Hematopoietic multipotent progenitor cell treated with erythropoietin and hydrocortisone succinate and interleukin-3 and kit ligand, for 4 days (in vitro differentiated cells): ENCODE measurements at places on chromosomes 7 and 10.
A peak's percentile ranks its signal among the peaks of the same experiment; 100 is the strongest.

DNA sequence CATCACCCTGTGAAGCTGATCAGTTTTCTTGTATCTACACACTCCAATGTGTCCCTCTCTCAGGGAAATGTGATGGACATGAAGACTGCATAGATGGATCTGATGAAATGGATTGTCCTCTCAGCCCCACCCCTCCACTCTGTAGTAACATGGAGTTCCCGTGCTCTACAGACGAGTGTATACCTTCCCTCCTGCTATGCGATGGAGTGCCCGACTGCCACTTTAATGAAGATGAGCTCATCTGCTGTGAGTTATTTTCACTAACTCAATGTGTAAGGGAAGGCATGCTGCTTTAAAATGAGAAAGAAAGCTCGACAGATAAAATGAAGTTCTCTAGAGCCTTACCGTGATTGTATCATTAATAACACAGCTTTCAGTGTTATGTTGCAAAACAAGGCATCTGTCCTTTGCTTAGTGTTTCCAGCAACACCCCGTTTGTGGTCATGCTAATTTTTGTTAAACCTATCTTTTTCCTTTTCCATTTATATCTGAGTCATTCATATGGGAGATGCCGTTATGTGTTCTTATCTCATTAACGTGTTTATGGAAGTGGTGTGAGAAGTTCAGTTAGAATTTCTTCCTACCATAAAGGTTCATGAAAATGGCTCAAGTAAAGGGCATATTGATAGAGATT, 220.9 kb upstream of the PLXDC2 start:
- peak; percentile 59 for DNase-seq

GRCh38 chr10:97279121-97279815, 13.2 kb downstream of the ARHGAP19 start:
- DNase-seq: no peak

GRCh38 chr10:112811741-112812551, 138.1 kb upstream of the TCF7L2 start:
- no peak for DNase-seq

DNA sequence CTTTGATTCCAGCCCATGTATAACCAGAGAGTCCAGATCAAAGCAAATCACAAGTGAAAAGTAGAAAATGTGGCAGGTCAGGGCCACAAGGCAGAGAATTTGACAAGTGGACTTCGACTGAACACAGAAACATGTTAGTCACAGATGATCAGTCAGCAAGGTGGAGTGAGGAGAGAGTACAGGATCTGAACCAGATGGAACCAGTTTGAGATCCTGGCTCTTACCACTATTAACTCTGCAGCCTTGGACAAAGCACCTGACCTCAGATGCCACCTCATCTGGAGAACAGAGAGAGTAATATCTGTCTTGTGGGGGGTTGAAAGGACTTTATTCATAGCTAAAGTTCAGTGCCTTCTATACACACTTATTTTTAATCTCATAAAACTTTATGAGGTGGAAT, 4.4 kb downstream of the MRLN start:
- DNase-seq: no peak

- no peak for DNase-seq
Observed at GRCh38 chr10:89236226-89236797, 15.3 kb downstream of the LIPA start.

GRCh38 chr10:62048919-62049623, 147.6 kb downstream of the ARID5B start:
- no peak for DNase-seq

- peak; percentile 60 for DNase-seq
Observed at GRCh38 chr10:93068411-93069244, 5.1 kb upstream of the CYP26A1 start.

DNA sequence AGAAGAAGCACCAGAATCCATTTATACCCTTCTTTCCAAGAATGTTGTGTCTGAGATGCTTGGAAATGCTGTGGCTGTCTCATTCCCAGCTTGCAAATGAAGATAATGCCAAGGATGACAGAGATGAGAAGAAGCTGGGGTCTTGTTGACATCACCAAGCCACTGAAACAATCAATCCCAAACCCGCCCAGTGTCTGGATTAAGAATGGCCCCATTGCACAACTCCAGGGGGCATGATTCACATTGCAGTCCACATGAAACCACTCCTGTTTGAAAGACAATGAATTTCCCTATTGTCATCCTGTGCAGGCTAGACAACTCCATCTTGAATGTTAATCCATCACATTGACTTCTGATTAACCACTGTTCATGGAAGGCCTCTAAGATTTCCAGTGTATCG, 28.6 kb downstream of the SORBS1 start:
- DNase-seq: peak; percentile 38

- no peak for DNase-seq
Observed at GRCh38 chr7:155781433-155781832, 30.8 kb downstream of the SHH start.

- DNase-seq: no peak
Observed at GRCh38 chr10:8435186-8436055, 380.9 kb downstream of the GATA3 start.

DNA sequence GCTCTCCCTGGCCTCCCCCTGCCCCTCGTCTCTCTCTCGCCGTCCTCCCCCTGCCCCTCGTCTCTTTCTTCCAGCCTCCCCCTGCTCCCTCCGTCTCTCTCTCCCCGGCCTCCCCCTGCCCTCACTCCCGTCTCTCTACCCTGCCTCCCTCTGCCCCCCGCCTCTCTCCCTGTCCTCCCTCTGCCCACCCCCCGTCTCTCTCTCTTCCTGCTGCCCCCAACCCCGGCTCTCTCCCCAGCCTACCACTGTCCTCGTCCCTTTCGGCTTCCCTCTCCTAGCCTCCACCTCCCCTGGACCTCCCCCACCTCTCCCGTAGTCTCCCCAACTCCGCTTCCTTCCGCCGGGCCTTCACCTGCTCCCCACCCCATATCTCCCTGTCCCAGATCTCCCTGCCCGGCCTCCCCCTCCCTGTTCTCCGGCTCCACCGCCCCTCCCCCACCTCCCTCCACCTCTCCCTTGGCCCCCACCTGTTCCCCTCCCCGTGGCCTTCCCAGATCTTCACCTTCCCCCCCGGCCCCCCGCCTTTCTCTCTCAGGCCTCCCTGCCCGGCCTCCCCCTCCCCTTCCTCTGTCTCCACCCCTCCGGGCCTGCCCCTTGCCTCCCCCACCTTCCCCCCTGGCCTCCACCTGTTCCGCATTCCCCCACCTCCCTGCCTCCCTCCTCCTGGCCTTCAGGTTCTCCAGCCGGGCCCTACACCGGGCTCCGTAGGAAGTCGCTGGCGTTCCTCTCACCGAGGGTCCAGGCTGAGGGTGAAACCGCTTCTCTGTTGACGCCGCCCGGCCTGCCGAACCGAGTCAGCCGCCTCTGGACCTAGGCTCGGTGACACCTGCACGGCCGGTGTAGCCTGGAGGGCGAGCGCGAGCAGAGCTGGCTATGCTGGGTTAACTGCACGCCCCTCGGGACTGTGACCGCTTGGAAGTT, 1.2 kb downstream of the GET4 start:
- peak; percentile 47 for DNase-seq

DNA sequence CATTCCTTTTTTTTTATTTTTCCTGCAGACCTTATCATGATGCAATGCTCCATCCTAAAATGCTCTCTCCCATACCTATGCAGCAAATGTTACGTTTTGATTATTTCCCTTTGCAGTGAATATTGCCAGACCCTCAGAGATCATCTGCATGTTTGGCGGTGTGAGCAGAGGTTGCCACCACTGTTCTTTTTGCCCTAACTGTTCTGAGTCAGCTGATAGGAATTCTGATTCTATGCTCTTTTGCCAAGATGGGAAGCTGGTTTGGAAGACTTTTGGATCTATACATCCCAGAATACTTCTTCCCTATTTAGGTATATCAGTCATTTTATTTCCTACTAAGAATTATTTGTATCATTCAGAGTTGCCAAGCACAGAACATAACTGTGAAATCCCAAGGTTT, 130.5 kb downstream of the KLF6 start:
- DNase-seq: no peak

- DNase-seq: no peak
Observed at GRCh38 chr10:114681542-114681941, 23.5 kb upstream of the ABLIM1 start.

- no peak for DNase-seq
Observed at GRCh38 chr10:10044922-10045764, 972.5 kb upstream of the CELF2 start.

GRCh38 chr10:22479419-22479818, 134.1 kb downstream of the SPAG6 start:
- peak; percentile 29 for DNase-seq

- no peak for DNase-seq
Observed at GRCh38 chr10:93867525-93867924, 26.3 kb upstream of the SLC35G1 start.

- DNase-seq: peak; percentile 39
Observed at GRCh38 chr7:92813390-92814024, 22.9 kb downstream of the CDK6 start.

GRCh38 chr10:68135922-68136792, 26.9 kb downstream of the MYPN start:
- no peak for DNase-seq

DNA sequence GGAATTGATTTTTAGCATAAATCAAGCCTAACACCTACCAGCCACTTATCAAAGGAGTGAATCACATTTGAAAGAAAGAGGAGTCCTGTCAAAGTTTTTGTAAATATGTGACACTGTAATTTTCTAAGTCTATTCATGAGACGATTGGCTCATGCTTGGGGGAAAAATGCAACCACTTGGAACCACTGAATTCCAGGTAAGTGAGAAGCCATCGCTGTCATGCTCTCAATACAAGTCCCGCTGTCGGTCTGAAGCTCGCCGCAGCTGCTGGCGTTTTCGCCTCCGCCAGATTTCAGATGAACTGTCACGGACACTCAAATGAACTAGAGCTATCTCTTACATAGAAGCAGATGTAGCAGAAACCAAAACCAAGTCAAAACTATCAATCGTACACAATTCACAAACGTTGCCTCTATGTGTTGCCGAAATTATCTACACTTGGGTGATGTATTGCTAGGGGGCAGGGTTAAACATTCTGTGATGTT, 279.8 kb upstream of the FZD8 start:
- no peak for DNase-seq

GRCh38 chr7:101179117-101179516, 976 bp downstream of the NAT16 start:
- DNase-seq: no peak

DNA sequence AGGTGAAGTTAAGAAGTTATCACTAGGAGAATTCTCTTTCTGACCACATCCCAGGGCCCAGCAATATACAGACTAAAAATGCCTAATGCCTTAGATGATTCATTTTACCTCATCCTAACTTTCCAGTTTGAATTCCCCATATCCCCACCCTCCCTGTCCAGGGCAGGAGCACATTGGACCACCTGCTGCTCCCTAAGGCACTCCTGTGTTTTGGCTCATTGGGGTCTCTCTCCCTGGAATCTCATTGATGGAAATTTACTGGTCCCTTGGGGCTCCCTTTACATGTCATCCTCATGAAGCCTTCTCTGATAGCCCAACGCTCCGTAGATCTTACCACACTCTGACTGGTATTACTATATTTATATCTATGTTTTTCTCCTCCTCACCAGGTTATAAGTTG, 2.7 kb downstream of the IL2RA start:
- no peak for DNase-seq

DNA sequence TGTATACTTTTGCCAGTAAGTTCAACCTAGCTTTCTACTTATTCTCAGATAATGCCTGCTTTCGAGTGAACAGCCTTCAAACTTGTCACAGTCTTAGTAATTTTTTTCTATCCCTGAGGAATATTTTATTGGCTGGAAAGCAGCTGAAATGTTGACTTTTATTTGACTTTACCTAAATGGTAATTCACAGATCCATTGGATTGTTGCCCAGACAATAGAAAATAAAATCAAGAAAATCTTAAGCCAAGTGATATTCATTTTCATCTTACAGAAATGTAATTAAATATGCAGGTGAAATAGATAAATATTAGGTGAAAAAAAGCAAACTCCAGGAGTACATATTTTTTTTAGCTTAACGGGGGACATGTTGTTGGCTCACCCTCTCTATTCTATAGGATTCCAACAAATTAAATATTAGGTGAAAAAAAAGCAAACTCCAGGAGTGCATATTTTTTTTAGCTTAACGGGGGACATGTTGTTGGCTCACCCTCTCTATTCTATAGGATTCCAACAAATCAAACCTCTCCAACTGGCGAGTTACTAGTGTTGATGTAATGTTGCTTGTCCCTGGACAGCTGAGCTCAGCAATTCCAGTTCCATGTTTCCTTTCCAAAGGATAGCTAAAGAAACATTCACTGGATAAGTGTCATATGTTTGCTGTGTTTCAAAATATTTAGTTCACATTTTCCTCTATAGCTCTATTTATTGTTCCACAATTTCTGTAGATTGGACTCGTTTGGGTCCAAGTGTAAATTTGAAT, 4.2 kb downstream of the TMEM26 start:
- no peak for DNase-seq

GRCh38 chr10:77036993-77037734, 600.4 kb downstream of the KCNMA1 start:
- peak; percentile 61 for DNase-seq

- DNase-seq: no peak
Observed at GRCh38 chr10:34262985-34263384, 552.1 kb downstream of the PARD3 start.

GRCh38 chr10:50293513-50294313, 42.4 kb upstream of the ASAH2 start:
- DNase-seq: no peak

DNA sequence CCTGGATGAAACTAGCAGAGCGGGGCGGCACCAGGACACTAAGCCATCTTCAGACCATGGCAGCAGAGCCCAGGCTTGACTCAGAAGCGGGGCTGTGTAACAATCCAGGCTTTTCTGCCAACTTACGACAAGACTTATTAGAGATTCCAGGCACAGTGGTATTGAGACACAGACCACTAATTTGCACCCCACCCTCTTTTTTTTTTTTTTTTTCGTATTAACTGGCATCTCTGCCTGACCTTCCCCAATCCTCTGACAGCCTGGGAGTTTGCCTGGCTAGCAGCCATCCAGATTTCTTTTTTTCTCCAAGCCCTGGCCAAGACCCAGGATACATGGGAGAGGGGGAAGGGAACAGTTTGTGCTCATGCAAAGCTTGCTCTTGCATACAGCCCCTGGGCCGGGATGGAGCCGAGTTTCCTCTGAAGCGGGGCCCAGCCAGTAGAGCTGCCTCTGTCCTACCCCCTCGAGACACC, 182.4 kb downstream of the PLXNA4 start:
- DNase-seq: no peak

- peak; percentile 83 for DNase-seq
Observed at GRCh38 chr7:116671681-116672595, at the start of gene MET. Gene MET (plus strand): TSS chr7:116672196. CDS start chr7:116699085, 26,889 bp downstream.

- DNase-seq: no peak
Observed at GRCh38 chr10:131787961-131788360, 112.8 kb upstream of the PPP2R2D start.

DNA sequence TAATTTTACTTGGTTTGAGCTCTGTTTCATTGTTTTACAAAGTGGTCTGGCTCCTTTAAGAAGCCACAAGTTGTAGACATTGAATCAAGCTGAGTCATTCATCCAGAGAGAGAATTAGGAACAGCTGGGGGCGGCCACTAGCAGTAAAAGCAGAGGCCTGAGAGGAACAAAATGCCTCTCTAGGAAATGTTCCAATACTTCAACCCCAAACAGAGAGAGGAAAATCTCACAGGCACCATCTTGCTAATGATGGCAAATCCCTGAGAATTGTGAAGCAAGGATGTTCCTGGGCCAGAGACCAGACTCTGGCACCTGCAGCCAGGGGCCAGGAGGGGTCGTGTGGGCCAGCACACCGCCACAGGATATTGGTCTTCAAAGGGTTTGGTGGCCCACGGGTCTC, 26.5 kb upstream of the TRIL start:
- peak; percentile 85 for DNase-seq

GRCh38 chr10:119253433-119254174, 46.2 kb downstream of the GRK5 start:
- DNase-seq: no peak

GRCh38 chr10:110629680-110630191, 14.4 kb upstream of the RBM20 start:
- DNase-seq: no peak

- DNase-seq: no peak
Observed at GRCh38 chr7:140557809-140558518, 78.7 kb upstream of the MKRN1 start.
